ENCODE measurements at places on chromosomes 11 and 22.

- DNase-seq = peak; percentile 14
These were observed 72.0 kb upstream of the NARS2 start for GRCh38 chr11:78646564-78647185.

GRCh38 chr11:11391796-11392463, 38.9 kb upstream of the CSNK2A3 start:
- peak; percentile 84 for DNase-seq

DNA sequence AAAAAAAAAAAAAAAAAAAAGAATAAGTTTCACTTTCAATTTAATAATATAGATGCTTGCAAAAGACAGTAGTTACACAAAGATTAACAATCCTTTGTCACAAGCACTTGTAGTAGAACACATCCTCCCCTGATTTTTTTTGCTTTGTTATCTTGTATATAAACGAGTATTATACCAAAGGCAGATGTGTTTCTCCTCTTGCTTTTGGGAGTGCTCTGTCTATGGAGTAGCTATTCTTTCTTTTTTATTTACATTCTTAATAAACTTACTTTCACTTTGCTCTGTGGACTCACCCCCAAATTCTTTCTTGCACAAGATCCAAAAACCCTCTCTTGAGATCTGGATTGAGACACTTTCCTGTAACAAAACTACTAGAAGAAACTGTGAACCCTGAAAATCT, 3.4 kb upstream of the MRPL16 start:
- no peak for DNase-seq

GRCh38 chr11:128499613-128500253, 87.6 kb downstream of the ETS1 start:
- DNase-seq = no peak

- no peak for DNase-seq
These were observed 5.6 kb downstream of the MPPED2 start for GRCh38 chr11:30580573-30580972.

GRCh38 chr11:70601861-70602538, 203.7 kb downstream of the CTTN start:
- no peak for DNase-seq

GRCh38 chr11:61297341-61297740, 2.2 kb upstream of the VWCE start:
- no peak for DNase-seq

GRCh38 chr11:43646767-43647166, 33.8 kb upstream of the HSD17B12 start:
- no peak for DNase-seq

- peak; percentile 3 for DNase-seq
These were observed 31.9 kb upstream of the NRGN start for GRCh38 chr11:124707829-124708228.

DNA sequence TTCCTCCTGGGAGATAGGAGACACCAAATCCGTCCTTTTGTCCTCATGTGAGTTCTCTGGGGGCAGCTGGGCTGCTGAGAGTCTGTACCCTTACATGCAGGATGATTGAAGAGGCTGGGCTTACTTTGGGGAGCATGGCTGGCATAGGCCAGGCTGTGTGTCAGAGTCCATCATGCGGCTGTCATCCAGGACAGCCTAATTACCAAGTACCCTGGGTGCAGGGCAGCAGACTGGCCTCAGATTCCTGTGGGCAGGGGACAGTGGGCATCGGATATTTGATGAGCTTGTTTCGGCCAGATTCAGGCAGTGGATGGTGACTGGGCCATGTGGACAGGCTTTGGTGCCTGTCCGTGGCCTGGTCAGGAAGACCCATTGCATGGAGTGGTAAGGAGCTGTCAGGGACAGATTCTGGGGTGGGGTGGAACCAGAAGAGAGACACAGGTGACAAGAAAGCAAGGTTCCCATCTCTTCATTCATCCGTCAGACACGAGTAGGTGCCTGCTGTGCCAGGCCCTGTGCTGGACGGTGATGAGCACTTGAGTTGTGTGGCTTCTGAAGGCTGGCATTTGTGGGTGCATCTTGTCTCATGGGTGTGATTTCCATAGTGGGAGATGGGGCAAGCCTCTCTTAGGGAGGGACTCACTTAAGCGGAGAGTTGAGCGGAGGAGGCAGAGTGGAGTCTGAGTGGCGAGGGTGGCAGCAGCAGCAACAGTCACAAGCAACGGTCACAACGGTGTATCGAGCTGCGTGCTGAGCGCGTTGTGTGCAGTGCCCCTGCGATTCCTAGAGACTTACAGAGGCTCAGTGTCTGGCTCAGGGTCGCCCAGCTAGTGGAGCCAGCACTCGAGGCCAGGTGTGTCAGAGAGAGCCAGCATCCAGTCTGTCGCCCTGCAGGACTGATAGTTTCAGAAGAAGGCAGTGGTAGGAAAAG, 48.7 kb downstream of the TBC1D22A start:
- DNase-seq = no peak

DNA sequence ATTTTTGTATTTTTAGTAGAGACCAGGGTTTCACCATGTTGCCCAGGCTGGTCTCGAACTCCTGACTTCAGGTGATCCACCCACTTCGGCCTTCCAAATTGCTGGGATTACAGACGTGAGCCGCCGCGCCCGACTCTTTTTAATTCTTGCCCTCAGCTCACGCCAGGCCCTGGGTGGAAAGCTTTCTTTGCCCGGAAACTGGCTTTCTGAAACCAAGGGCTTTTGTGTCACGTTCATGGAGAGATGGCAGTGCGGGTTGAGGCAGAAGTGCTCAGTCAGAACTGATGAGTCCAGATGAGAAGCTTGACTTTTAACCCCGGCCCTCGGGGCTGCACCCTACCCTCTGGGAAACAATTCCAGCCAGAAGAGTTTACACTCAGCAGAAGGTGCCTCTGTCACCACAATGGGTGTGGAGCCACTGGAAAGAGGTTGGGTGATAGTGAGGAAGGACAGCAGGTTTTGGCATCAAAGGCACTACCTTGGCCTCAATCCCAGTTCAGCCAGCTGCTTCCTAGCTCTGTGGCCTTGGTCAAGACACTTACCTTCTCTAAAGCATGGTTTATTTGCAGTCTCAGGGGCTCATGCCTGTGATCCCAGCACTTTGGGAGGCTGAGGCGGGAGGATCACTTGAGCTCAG, 890 bp upstream of the ARFGAP3 start:
- DNase-seq = no peak

- no peak for DNase-seq
These were observed 580.3 kb downstream of the BRD1 start for GRCh38 chr22:49247194-49247924.

- no peak for DNase-seq
These were observed 57.6 kb downstream of the IGLL5 start for GRCh38 chr22:22945195-22945594.

DNA sequence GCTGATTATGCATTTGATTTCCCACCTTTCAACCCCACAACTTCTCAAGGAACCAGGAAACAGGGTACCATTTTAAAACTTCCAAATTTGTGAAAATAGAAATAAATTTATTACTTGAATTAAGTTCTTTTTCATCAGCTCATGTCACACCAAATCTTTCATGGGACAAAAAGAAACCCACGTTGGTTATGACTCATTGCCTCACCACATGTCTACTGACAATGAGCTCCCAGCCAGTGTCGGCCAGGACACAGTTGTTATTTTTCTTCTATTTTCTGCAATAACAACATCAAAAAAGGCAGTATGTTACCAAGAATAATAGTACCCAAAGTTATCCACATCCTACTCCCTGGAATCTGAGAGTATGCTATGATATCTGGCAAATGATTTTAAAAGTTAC, 17.3 kb downstream of the MS4A6A start:
- no peak for DNase-seq

DNA sequence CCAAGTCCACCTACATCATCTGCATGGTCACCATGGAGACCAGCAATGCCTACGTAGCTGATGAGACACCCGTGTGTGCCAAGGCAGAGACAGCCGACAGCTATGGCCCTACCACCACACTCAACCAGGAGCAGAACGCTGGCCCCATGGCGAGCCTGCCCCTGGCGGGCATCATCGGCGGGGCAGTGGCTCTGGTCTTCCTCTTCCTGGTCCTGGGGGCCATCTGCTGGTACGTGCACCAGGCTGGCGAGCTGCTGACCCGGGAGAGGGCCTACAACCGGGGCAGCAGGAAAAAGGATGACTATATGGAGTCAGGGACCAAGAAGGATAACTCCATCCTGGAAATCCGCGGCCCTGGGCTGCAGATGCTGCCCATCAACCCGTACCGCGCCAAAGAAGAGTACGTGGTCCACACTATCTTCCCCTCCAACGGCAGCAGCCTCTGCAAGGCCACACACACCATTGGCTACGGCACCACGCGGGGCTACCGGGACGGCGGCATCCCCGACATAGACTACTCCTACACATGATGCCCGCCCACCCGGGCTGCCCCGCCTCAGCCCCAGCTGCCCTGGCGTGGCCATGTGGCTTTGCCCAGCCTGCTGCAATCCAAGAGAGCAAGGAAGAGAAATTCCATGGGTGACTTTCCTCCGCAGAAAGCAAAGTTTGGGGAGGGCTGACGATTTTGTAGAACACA, 48.0 kb downstream of the MACROD1 start:
- no peak for DNase-seq

DNA sequence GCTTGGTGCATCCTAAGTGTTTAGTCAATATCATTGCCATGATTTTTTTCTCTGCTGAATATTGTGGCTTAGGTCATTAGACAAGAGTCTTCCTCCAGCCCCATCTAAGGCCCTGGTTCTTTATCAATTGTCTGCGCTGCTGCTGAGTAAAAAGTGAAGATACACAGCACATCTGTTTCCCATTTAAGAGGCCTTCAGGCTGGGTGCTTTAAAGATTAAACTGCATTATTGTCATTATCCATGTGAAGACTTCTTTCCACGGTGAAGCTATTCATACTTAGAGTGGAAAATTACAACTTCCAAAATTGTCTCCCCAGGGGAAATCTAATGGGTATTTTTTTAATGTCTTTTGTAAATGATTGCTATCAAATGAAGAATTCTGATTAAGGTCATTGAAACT, 719.8 kb upstream of the LRRC4C start:
- no peak for DNase-seq

DNA sequence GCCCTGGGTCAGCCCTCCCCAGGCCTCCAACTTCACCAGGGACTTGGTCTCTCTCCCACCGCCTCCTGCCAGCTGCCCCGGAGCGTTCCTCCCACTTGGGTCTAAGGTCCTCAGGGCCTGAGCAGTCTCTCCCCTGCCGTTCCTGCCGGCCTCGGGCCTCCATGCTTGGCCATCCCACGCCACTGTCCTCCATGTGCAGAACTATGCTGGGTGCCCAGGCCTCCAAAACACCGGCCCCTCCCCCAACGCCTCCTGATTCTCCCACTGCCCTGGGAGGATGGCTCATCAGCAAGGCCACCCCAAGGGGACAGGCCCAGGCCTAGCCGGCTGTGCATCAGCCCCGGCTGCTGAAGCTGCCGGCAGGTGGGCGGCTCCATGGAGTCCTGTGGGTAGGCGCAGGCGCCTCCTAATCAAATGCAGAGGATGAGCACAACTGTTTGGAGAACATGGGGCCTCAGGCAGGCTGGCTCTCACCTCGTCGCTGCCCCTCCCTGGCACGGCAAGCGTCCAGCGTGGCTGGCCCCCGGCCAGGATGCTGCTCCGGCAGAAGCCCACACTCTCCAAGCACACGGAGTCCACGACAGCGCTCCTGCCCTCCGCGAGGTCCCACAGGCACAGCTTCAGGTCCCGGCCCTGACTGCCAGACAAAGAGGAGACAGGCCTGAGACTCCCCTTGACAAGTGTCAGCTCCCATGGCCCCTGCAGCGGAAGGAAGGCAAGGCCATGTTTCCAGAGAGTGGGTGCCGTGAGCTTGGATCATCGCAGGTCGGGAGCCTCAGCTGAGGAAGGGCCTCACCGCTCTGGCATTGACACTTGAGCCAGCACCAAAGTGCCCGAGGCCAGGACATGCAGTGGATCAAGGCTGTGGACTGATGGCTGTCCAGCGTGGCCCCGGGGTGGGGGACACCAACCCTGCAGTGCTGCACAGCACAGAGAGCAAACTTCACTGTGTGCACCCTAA, 42.6 kb downstream of the GNB1L start:
- no peak for DNase-seq

GRCh38 chr11:19162951-19163505, 38.8 kb downstream of the CSRP3 start:
- DNase-seq = no peak

DNA sequence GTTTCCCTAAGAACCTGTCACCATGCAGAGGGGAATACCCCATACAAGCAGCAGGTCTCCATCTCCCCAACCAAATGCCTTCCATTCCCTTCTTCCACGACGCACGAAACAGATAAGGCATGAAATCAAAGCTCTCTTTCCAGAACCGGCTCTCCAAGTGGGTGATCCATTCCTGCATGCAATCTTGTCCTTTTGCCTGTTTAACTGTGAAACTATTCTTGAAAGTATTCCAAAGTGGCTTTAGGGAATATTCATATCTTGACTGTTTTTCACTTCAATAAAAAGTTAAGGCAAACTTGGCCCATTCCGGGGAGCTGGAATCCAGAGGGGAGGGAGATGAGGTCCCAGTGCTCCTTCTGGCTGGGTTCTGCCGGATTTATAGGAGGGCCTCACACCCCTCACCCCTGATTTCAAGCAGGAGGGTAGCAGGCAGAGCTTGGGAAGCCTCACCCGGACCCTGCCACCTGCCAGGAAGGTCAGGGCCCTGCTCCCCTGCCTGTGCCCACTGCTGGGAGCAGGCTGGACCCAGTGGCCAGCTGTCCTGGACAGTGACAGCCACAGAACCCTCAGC, 60.9 kb downstream of the SCGB1A1 start:
- DNase-seq = no peak

DNA sequence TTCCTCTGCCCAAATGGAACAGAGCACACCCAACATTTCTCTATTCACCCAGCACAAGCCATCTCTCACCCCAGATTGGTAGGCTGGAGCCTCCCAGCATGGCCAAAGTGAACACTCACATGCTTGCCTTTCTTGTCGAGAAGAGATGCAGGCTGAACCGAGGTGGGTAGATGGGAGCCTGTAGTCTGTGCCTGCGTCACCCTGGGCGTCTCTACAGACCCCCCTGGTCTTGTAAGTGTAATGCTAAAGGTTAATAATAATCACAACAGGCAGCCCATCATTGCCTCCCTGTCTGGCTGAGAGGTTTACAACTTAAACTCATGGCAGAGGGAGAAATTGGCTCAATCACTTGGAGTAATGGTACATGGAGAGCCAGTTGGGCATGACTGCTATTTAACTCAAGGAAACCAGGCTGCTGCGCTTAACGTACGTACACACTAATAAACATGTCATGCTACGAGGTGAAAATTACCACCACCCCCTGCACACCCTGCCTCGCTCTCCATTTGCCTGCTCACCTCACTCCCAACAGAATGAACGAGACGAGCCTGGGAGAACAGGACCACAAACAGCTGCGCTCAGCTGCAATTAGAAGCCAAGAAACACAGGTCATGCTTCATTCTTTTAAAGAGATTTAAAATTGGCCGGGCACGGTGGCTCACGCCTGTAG, 9.1 kb upstream of the ZBTB16 start:
- no peak for DNase-seq

- DNase-seq = no peak
These were observed 7.0 kb downstream of the UCP3 start for GRCh38 chr11:74001822-74002286.

- no peak for DNase-seq
These were observed 73.0 kb upstream of the PAX6 start for GRCh38 chr11:31884080-31884479.

- no peak for DNase-seq
These were observed 110.8 kb downstream of the ARHGAP8 start for GRCh38 chr22:44862981-44863860.
